ENCODE measurements at places on chromosomes 2 and 18.

- DNase-seq, result no peak
Measured at GRCh38 chr2:238865015-238865719, 17.3 kb downstream of the TWIST2 start.

- no peak for DNase-seq
Measured at GRCh38 chr2:151156431-151156830, 105.2 kb downstream of the RBM43 start.

DNA sequence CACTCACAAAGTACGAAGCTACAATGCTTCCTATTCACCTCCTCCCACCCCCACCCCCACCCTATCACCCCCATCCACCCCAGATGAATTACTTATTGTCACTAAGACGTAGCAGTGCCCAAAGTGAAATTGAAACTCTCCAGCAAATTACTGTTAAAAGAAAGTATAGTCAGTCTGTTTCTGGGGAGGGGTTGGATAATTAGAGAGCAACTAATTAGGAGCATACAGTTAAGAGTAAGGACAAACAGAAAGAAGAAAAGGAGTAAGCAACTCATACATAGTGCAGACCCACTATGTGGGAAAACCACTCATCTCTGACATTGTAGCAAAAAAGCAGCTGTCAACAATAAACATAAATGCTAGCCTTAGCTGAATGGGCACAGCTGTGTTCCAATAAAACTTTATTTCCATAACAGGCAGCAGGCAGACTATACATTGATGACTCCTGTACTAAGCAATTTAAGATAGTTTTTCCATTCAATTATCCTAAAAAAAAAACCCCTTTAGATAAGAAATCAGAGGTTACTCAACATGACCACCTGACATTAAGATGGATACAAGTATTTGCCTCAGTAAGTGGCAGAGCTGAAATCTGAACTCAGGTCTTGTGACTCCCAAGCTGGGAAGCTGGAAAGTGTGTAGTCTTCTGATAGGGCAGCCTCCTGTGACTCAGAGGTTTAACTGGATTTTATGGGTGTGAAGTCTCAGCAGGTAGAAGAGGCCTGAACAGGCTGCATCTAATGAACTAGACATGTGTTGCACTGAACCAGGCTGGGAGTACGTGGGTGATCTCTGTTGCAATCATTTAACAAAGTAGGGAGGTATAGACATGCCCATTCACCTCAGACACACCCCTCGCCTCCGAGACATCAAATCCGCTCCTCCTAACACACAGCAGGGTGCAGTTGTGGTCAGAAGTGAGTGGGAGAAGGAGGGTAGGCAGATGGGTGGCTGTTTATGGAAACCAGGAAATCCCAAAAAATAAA lies 171.8 kb upstream of the KLF7 start:
- DNase-seq, result no peak

DNA sequence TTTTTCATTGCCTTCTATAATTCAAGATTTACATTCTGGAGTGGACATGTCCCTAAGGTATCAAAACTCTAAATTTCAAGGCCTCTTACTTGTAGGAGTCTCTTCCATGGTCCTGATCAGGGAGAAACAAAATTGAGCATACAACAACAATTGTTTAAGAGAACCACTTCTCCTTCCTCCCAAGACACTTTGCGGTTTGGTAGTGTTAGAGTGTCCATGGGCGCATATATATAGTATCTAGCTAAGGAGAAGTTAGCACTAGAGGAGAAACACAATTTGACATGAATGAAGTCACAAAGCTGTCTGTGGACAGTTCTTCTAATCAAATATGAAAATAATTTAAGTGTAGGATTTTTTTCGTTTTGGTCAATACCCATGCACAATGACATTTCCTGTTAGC lies 349.1 kb upstream of the MAP2 start:
- DNase-seq, result no peak

DNA sequence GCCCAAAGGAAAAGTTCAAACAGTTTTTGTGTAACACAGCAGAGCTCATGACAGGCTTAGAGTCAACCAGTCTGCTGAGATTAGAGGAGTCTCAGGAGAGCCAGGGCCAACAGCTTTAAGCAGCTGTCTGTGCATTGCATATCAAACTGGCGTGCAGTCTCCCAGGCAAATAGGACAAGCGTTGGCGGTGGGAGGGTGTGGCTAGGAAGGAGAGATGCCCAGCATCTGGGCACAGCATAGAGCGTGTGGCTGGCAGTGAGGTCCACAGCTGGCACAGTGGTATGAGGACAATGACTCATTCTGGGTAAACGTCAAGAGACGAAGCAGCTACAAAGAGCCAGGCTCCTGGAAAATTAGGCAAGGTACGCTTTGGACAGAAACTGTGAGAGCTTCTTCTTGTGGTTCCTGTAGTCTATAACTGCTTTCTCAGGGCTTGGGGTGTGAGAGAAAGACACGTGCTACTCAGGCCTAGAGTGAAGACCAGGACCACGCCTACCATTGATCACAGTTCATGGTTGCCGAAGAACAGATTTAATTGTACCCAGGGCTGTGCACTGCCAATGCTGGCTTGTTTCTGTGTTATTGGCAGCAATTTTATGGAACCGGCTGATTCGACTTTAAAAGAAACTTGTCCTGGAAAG lies 14.8 kb downstream of the ZAP70 start:
- DNase-seq, result no peak

DNA sequence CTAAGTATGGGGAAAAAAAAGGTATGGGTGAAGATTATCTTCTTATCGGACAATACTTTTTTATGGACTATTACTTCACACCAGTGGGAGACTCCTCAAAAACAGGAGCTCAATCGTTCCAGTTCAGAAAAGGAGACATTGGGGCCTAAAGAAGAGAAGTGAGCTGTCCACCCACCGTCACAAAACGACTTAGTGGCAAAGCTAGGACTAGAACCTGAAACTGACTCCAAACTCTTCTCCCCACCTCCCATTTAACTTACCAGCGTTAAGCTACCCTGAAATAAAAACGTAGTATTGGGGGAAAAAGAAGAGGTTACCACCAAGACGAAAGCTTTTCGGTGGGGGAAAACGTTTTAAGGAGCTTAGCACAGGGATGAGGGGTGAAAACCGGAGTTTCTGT lies 503 bp downstream of the GTF3C3 start:
- DNase-seq, result no peak

- DNase-seq, result no peak
Measured at GRCh38 chr2:241742320-241742939, 8.0 kb downstream of the D2HGDH start.

DNA sequence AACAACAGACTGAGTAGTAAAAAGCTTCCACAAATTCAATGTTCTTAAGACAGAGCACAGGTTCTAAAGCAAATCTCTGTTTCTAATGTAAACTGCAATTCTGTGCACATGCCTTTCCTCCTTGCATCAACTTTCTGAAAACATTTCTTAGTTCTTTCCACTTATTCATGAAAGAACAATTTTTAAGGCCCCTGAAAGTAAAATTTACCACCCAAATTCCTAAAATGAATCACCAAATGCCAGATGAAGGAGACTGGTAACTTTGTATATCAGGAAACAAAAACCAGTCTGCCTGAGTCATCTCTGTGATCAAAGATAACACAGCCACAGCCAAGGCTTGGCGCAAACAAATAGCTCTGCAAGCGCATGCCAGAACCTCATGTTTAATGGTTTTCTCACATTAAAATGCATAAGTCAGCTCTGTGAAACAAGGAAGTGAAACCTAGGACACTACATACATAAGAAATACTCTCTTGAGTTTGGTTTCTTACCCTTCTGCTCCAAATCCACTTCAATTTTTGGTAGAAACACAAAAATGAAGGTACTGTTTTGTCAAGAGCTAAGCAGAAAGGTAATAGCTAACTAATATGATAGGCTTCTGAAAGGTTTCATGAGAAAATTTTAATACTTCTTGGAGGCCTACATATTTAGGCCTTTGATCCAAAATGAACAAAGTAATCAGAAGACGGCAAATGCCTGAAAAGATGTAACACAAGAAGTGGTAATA lies 169.4 kb downstream of the THADA start:
- peak; percentile 51 for DNase-seq

DNA sequence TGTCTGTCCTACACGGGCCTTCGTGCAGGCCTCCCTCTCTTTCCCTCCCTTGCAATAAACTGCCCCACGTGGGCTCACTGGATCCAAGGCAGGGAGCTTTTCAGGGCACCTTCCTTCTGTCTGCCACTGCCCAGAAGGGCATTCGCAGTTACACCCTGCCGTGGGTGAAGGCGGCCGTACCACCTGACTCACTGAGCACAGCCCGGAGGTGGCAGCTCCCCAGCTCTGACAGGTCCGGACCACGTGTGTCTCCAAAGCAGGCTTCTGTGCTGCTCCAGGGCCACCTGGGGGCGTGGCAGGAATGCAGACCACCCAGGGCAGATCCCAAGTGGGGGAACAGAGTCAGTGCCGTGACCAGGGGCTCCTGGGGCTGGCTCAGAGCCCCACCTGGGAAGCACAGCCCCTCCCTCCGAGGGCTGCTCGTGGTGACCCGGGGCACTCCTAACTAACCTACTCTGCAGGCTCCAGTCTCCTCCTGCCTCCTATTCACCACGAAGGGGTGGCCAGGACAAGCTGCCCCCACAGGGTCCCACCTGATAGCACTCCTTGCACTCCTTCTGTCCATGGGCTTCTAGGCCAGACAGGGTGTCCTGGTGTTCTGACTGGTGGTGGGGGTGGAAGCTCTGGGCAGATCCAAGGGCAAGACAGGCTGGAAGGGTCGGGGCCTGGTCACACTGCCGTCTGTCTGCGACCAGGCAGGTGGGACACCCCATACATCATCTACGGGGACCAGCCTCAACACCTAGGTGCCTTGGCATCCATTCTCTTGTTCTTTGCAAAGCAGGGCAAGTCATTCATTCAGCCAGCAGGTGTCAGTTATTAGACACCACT lies 9.7 kb downstream of the SNED1 start:
- DNase-seq, result no peak
